Sigmoid colon (tissue), 7 donors: ENCODE measurements at places on chromosomes 12 and 14. TPM values are rescaled to one million over a fixed set of nuclear protein-coding genes. Genes with fewer than 3 reads are reported as not detected.

The WASHC4 gene
- 9.6 TPM for polyA plus RNA-seq

The MLEC gene
- 22.2 TPM for polyA plus RNA-seq

DNA sequence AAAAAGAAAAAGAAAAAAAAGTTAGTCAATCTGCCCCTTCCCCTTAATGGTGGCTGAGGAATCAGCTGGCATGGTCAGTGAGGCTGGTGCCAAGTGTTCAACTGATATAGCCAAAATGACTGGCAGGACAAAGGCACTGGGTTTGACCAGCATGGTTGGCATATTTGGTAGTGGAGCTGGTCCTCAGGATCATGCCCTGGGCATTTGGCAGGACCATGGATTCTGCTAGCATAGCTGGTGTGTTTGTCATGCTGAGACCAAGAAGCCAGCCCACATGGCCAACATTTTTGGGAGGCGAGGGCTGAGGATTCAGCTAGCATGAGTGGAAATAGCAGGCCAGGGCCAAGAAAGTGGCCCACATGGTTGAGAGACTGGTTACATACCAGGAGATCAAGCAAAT is 136.5 kb downstream of the FBXL14 start:
- no peaks in the 10 kb centered on the region for H3K27me3 ChIP-seq
- H3K4me3 ChIP-seq = no peak overlapping the region

DNA sequence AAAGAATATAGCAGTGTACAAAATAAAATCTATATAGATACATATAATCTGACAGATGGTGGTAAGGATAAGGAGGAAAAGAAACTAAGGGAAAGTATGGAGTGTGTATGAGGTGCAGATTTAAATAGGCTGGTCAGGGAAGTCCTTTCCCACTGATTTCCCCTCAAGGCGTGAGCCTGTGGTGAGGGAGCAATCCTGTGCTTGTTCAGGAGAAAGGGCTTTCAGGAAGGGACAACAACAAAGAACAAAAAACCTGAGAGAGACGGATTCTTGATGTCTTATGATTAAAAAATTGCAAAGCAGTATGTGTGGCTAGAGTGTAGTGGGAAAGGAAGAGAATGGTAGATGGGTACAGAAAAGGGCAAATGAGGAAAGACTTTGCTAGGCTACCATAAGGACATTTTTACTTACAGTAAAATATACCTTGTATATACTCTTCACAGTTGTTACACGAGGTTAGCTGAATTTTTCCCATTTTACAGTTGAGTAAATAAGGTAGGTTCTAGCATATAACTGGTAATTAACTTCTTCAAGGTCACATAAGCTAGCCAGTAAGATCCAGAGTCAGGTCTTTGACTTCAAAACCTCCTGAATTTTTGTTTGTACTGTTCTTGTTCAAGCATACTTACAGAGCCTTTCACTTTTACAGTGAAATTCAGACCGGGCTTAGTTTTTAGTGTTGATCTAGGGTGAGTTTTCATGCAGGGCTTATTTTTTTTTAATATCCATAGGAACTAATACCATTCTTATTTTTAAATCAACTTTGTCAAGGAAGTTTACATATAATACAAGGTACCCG is 15.6 kb downstream of the CNOT2 start:
- no peaks in the 10 kb centered on the region for H3K36me3 ChIP-seq
- H3K27me3 ChIP-seq = no peaks in the 10 kb centered on the region
- H3K4me1 ChIP-seq = peaks cover 34% of the 10 kb centered on the region

- no peaks in the 10 kb centered on the region for H3K36me3 ChIP-seq
Observed at GRCh38 chr12:55908726-55909512, 18.8 kb downstream of the PYM1 start.

GRCh38 chr12:2644683-2645405 is 149.9 kb upstream of the FKBP4 start:
- peaks cover 26% of the 10 kb centered on the region for H3K36me3 ChIP-seq
- no peaks in the 10 kb centered on the region for H3K4me1 ChIP-seq
- H3K4me3 ChIP-seq = no peak overlapping the region
- no peak overlapping the region for H3K27ac ChIP-seq
- H3K27me3 ChIP-seq = no peaks in the 10 kb centered on the region
